NCI-H82 (cell line): ENCODE measurements at places on chromosomes 2 and 18.

DNA sequence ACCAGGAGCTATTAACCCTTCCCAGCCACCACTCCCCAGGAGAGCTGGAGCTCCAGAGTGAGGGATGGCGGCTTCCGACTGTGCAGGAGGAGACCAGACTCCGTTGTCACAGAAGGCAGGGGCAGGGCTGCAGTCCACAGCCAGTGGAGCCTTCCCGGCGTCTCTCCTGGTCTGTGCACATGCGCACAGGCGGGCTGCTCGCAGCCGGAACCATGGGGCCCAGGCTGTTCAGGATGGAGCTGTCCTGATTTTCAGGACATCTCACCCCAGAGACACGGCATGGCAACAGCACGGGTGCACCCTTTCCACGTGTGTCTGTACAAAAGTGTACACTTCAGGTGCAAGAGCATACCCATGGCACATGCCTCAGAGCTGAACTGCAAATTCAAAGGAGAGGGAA, 28.9 kb downstream of the EIPR1 start:
- no peak for DNase-seq

DNA sequence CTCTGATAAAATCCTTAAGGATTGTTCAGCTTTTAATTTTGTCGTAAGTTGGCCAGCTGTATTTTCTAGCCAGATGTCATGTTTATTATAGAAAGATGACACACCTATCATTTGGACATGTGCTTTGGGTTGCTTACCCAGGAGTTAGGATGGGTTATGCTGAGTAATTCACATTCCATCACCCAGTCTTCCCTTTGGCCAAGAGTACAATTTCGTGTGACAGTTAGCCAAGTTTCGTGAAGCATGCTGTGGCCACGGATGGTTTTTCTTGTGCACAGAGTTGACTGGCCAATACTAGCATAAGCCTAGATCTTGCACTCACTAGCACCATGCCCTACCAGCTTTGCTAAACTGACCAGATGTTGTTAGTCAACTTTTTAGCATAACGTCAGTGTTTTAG, 5.8 kb downstream of the MAPRE3 start:
- no peak for DNase-seq

- DNase-seq: no peak
These were observed 20.1 kb downstream of the ST8SIA5 start for GRCh38 chr18:46736736-46737135.

- no peak for DNase-seq
These were observed 362.5 kb upstream of the TNP1 start for GRCh38 chr2:217222309-217222910.

- no peak for DNase-seq
These were observed 32.4 kb upstream of the EML4 start for GRCh38 chr2:42136782-42137124.

DNA sequence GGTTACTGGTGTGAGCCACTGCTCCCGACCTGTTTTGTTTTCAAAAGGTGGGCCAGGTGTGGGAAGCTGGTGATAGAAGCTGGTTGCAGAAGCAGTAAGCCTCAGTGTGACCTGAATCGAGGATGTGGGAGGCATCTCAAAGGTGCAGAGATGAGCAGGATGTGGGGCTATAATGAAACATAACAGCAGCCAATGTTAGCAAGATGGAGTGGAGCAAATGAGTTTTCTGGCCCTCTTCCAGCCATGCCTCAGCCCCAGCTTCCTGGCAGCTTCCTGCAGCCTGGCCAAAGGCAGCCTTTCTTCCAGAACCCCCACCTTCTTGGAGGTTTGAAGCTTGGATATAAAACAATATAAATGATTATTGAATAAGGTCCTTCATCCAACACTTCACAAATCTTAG, 184.8 kb downstream of the NCK2 start:
- DNase-seq: no peak

GRCh38 chr2:26324903-26325302, 21.0 kb upstream of the SELENOI start:
- peak; percentile 22 for DNase-seq

DNA sequence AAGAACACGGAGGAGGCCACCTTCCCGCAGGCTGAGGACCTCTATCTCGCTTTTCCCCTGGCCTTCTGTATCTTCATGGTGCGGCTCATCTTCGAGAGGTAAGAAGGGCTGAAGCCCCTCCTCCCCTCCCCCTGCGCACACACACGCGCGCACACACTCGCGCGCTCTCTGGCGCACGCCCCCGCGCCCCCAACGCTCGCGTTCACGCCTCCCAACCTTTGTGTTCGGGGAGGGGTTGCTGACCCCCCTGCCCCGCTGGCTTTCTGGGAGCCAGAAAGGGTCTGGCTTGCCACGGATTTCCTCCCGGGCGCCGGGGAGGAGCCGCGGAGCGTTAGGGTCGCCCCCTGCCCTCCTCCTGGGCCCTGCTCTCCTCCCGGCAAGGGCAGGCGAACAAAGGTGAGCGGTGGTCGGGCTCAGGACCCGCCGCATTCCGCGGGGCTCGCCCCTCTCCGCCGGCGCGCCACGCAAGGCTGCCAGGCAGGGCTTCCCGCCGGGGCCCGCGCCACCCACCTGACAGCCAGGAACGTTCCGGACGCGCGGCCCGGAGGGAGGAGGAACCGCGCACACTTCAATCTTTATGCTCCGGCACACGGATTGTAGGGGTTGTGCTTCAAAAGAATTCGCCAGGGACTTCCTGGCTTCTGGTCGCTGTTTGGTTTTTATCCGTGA, 583 bp downstream of the CERS6 start:
- DNase-seq: peak; percentile 77

- DNase-seq: no peak
These were observed 70.3 kb upstream of the SNTG2 start for GRCh38 chr2:880201-880970.

GRCh38 chr2:15588329-15588919, 3.2 kb upstream of the DDX1 start:
- DNase-seq: peak; percentile 87

- no peak for DNase-seq
These were observed 73.0 kb upstream of the RAB12 start for GRCh38 chr18:8536231-8536630.

GRCh38 chr2:13968811-13969210, 663.7 kb upstream of the LRATD1 start:
- DNase-seq: no peak

DNA sequence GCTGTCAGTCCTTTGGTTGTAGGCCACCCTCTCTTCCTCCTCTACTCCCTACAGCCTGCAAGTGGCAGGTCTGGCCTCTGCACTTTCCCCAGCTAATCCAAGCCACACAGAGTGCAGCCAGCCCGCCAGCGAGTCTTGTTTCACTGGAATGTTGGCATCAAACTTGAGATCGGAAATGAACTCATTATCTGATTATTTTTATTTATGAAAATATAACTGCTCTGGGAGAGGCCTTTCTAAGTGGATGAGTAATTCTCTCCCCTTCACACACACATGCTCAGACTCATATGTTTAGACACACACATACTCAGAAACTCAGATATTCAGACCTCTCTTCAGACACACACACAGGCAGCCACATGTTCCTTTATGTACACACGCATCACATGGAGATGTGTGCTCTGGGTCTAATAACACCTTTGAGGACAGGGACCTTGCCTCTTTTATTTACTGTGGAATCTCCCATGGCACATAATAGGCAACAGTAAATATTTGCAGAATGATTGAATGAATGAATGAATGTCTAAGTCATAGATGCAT, 151.3 kb downstream of the ZFP36L2 start:
- no peak for DNase-seq

DNA sequence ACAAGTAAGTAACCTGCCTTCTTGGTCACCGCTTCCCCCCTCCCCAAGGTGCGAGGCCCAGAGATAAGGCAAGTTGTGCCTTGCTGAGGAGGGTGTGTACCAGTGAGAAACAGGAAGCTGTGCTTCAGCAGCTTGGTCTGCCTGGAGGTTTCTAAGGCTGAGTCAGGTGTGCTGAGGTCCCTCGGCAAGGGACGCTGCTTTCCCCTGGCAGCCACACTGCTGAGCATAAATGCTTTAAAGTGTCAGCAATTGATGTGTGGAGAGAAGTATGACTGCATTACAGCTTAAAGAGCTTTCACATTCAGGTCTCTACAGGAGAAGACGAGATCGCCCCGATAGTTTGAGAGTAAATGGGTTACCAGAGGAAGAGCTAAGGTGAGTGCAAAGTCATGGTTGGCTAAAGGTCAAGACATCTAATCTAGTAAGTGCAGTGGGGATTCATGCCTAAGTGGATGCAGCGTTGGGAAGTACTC, 86.9 kb downstream of the LIMS1 start:
- peak; percentile 76 for DNase-seq

DNA sequence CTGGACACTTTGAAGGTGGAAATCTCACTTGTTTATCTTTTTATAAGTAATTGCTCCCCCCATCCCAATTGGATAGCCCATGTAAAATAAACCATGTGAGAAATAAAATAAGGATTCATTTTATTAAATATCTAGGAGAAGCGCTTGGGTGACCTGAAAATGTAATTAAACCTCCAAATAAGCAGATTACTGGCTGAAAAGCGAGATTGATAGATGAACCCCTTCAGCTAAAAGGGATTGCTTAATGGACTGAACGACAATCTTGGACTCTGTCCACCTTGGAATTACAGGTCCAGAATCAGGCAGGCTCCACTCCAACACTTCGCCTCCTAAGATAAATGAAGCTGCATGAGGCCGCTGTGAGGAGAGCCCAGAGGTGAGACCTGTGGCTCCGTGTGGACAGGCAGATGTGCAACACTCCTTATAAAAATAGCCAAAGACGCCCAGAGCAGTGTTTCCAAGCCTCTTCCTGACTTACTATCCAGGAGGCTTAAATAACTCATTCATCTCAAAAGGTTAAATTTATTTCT, 441.5 kb downstream of the MTX2 start:
- peak; percentile 94 for DNase-seq

DNA sequence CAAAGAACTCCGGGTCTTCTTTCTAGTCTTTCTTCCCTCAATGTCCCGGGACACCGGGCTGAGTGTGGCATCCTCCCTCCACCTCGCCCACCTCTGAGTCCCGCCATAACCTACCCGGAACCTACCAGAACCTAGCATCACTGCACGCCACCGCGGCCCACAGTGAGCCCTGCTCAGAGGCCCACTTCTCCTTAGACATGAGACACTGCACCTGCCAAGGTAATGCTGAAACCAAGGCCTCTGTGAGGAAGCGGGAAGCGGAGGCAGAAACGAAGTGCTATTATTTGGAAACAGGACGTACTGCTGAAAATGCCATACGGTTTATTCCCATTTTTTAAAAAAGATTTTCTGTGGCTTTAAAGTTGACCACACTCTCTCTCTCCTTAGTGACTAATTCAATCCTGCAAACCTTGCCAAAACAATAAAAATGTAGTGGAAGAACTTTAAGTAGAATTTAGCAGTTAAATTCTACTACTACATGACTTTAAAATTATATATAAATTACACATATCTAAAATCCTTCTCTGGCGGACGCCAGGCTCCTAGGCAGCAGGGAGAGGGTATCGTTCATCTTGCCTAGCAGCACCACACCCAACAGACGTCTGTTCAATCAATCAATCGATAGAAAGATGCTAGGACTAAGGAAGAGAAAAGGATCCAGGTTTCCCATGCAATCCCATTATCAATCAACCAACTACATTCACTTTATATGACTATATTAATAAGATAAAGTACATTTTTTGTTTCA, 82.0 kb downstream of the ZNF516 start:
- no peak for DNase-seq

DNA sequence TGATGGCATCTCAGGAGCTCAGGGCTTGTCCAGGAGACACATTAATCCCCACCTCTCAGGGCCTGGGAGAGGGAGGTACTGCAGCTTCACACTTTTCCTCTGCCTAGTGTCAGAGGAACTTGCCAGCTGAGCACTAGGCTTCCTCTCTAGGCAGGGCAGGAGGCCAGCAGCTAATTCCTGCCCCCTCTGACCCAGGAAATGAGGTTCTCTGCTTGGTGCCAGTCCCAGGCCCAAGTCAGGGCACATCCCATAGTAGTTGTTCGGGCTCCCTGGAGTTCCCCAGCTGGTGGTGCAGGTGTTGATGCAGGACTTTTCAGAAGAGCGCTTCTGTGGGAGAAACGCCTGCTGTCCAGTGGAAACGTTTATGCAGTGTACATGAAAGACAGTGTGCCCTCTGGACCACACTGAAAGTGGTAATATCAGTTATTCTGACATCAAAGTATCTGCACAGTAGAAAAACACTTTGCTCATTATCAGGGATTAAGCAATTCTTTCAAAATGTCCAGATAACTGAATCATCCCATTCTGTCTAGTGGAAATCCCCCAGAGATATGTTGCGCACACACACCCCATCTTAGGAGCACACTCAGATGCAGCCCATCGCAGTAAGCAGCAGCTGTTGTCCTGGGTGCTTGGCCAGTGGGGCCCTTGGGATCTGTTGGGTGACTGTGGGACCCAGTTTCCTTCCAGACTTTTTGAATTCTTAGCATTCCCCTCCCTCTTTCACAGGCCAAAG, 17.8 kb upstream of the SCLY start:
- no peak for DNase-seq

DNA sequence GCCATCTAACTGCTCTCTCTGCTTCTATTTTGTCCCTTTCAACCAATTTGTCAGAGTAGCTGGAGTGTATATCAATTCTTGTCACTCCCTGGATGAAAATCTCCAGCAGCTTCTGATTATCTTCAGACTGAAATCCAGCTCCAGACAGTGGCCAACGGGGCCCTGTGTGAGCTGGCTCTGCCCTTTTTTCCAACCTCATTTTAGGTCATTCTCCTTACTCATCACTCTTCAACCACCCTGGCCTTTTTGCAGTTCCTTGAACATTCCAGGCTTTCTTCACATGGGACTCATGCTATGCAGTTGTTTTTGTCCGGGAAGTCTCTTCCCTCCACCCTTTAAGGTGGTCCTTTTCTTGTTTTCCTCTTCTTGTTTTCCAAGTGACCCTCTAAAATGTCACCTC, 15.4 kb upstream of the FAP start:
- DNase-seq: no peak

DNA sequence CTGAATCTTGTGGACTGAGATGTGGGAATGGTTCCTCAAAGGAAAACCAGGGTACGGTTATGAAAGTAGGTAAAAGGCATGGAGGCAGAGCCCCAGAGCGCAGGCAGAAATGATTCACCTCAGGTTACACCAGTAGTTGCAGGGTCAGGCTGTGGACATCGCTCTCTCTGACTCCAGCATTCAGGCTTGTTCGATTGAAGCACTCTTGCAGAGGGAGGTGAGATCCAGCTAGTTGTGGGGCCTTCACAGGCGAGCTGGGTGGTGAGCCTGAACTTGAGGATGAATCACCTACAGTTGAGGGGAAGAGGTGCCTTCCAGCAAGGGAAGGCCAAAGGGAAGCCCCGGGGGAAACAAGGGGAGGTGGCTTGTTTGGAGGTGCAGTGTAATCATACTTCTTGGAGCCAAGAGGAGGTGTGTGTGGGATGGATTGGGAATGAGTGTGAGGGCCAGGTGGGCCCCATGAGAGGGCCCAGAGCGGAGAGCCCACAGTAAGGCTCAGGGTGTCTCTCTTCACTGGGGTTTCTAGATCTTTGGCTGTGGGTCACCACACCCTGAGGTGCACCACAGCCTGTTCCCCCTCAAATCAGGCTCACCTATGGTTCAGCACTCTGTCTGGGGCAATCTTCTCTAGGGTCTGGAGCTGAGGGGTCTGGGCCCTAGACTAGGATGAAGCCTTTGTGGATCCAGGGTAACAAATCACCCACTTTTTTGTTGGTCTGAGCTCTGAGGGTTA, 48.5 kb upstream of the MCFD2 start:
- DNase-seq: no peak

- DNase-seq: peak; percentile 47
These were observed 3.2 kb downstream of the WBP1 start for GRCh38 chr2:74461187-74462053.
